Stimulated activated CD4-positive, alpha-beta T cell treated with anti-CD3 and anti-CD28 coated beads, Interleukin-15, amount 100 ng/mL, for 48 hours (primary cell): ENCODE measurements at places on chromosomes 12 and 14.
A peak's percentile ranks its signal among the peaks of the same experiment; 100 is the strongest.

DNA sequence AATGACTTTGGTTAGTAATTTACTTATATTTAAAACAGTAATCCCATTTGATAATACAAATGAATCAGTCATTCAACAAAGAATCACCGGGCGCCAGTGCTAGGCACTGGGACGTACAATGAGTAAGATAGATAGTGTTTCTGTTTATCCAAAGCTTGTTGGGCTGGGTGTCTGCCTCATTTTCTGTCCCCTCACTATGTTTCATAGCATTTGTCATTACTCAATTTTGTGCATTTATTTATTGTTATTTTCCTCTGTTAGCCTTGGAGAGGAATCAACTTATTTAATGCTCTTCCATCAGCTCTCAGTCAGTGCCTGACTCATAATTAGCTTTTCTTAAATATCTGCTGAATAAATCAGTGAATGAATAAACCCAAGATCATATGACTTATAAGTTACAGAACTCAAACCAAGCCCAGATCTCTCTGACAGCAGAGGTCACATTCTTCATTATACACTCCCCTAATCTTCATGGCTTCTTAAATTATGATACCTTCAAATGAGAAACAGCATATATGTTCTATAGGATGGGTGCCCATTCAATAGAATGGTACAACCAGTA, 86.2 kb downstream of the TSPAN8 start:
- DNase-seq: no peak

GRCh38 chr12:108371801-108372344, 32.8 kb upstream of the CMKLR1 start:
- DNase-seq: no peak

DNA sequence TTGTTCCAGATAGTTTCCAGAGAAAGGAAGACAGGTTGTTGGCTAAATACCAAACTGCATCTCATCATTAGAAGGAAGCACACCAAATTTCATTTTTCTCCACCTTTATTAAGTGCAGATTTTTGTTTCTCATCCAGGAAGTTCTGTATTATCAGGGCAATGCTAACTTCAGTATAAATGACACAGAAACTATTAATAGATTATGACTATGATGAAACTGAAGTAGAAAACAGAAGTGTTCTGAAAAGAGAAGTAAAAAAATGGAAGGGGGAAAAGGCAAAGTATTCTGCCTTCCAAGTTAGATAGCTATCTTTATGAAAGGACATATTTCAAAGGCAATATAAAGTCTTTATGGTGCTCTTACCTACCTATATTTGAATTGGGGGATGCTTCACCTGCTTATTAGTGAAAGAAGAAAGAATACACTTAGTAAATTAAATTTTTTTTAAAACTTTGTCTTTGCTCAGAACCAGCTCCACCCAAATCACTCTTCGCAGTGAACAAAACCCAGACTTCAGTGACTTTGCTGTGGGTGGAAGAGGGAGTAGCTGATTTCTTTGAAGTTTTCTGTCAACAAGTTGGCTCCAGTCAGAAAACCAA, 223.9 kb downstream of the PTPRO start:
- no peak for DNase-seq

- no peak for DNase-seq
Measured at GRCh38 chr14:71742485-71742884, 189.7 kb upstream of the RGS6 start.

DNA sequence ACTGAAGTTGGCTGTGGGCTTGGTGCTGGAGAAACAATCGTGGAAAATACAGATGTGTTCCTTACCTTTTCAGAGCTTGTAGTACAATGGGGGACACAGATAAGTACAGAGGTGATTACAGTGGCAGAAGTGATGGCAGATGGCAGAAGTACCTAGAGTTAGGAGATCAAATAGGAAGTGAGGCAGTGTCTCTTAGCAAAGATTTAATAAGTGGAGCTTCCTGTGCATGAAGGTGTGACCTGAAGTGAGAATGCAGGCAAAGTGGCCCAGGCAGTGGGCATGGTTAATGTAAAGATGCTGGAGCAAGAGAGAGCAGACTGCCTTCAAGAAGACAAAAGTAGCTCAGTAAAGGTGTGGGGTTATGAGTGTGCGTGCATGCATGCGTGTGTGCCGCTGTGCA, 16.0 kb downstream of the LRRK2 start:
- DNase-seq: no peak

- DNase-seq: no peak
Measured at GRCh38 chr12:121529184-121529583, 51.6 kb downstream of the KDM2B start.

DNA sequence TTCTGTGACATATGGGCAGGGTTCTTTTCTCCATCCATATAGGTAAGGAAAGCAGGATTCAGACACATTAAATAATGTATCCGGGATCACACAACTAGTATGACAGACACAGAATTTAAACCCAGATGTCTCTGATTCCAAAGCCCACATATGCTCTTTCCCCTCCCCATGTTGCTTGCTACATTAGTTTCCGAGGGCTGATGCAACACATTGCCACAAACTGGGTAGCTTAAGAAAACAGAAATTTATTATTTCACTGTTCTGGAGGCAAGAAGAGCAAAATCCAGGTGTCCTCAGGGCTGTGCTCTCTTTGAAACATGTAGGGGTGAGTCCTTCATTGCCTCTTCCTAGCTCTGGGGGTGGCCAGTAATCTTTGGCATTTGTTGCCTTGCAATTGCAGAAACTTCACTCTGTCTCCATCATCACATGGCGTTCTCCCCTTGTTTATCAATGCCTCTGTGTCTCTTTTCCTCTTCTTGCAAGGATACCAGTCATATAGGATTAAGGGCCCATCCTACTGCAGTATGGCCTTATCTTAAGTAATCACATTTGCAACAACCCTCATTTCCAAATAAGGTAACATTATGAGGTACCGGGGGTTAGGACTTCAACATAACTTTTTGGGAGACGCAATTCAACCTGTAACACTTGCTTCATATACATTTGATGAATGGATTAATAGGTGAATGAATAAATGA, 83.0 kb upstream of the CCND2 start:
- DNase-seq: no peak

DNA sequence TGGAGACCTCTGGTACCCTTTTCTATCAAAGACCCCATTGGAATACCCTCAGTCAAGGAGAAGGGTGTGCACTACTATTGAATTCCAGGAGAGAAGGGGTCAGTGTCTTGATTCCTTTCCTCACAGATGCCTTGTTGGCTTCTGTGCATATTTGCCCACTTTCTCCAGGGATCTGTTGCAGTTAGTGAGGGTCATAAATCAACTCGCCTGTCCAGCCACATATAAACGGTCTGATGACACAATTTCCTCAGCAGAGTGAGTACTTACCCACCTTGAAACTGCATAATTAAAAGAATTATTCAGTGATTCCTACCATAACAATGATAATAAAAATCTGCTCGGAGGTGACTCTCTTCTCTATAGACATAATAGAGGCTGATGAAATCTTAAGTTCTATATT, 13.9 kb upstream of the DCD start:
- DNase-seq: no peak

DNA sequence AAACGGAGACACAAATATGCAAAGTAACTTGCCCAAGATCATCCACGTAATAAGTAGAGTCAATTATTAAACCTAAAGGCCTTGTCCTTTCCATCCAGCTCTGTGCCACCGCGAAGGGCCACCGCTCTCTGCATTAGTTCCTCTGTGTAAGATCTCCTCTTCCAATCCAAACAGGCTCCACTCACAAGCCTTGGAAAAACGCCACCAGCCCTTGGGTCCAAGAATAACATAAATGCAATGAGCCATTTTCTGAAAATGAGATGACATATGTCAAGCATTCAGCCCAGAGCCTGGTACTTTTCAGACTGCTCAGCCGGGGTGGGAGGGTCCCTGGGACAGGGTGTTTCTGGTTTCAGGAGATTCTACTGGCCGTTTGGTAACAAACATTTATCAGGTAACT, 30.0 kb downstream of the DGLUCY start:
- no peak for DNase-seq

GRCh38 chr14:68345738-68346137, 447.1 kb downstream of the ZFP36L1 start:
- no peak for DNase-seq

DNA sequence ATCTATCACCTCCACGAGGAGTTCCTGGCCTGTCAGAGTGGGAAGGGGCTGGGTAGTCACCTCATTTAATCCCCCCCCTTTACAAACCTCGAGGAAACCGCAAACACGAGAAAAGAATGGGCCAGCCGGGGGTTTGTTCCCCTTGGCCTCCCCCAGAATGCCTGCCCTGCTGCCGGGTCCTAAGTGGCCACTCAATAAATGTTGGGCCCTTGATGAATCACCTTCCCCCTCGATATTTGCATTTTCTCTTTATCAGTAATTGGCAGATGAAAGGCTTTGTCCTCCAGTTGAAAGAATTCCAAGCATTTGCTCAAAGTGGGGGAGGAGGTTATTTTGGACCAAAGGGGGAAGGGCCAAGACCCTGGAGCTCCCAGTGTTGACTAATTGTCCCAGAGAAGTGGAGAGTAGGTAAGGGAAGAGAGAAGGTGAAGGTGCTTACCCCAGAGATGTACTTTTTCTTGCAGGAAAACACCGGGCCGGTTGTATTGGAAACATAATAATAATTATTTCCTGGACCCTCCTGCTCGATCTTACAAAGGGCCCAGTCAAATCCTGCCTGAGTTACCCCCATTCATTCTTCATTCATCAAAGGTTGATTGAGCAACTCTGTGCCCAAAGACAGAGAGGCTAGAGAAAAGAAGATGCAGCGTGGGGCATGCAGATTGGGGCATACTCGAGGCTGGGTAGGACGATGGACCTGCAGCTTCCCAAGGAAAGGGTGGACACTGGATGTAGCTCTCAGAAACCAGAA, 1.9 kb upstream of the KDM2B start:
- DNase-seq: no peak

DNA sequence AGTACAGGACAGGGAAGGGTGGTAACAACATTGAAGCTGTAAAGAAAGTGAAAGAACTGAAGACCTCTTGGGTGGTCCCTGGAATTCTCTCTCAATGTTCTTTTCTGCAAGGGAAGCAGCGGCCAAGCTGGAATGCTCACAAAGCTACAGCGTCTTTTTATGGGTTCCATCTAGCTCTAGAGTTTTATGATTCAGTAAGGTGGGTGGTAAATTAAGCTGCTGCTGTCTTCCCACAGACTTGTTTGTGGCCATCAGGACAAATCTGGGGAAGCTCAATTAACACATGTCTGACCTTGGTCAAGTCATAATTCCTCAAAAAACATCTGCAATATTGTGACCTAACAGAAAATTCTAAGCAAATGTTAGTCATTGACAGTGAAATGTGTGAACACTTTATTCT, 139.1 kb downstream of the MED13L start:
- DNase-seq: no peak

- DNase-seq: no peak
Measured at GRCh38 chr12:107374161-107374840, 281.0 kb upstream of the CRY1 start.

DNA sequence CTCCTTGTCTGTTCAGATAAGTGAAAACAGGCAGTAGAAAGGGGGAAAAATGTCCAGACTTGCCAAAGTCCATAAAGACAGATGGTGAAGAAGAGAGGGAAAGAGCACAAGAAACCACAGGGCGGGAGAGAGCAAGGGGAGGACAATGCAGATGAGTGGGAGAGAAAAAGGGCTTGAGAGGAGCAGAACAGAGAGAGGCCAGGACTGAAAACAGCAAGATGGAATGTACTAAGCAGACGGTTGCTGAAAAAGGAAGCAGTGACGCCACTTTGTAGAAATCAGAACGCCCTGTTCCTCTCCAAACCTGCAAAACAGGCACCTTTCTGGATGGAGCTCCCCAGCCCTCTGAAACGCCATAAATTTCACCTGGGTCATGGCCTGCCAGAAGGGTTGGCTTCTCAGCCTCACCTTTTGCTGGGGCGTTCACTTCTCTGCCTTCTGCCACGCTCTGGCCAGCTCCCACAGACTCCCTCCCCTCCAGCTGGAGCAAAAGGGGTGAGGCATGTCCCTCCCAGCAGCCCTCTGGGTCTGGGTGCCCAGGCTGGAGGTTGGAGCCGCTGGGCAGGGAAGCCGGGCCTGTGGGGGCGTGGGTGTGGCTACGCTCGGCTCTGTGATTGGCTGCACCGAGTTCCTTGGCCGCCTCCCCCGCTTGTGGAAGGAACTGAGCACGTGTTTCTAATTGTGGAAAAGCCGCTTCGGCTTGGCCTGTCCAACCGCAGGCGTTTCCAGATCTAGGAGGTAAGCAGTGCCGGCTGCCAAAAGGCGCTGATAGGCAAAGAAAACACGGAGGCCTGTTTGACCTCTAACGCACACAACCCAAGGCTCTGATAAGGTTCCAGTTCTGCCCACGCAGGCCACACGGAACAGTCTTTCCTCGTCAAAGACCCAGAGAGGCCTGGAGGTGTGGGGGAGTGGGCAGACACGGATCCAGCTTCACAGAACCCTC, 29.3 kb downstream of the SLC7A8 start:
- DNase-seq: peak; percentile 4

- no peak for DNase-seq
Measured at GRCh38 chr14:68800390-68800789, 7.5 kb upstream of the ZFP36L1 start.

DNA sequence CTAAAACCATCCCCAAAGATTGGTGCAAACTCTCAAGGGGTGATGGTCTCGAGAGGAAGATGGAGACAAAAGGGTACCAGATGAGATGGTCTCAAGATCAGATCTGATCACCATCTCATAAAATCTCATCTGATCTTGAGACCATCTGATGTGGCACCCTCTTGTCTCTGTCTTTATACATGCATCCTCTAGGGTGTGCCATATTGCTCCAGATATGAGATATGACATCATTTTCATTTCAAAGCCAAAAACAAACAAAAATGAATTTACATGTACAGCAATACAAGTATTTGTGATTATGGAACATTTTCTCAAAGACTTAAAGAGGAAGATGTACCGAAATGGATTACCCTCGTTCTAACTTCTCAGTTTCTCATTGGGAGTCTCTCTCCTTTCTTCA, 787.2 kb downstream of the GALC start:
- DNase-seq: no peak

DNA sequence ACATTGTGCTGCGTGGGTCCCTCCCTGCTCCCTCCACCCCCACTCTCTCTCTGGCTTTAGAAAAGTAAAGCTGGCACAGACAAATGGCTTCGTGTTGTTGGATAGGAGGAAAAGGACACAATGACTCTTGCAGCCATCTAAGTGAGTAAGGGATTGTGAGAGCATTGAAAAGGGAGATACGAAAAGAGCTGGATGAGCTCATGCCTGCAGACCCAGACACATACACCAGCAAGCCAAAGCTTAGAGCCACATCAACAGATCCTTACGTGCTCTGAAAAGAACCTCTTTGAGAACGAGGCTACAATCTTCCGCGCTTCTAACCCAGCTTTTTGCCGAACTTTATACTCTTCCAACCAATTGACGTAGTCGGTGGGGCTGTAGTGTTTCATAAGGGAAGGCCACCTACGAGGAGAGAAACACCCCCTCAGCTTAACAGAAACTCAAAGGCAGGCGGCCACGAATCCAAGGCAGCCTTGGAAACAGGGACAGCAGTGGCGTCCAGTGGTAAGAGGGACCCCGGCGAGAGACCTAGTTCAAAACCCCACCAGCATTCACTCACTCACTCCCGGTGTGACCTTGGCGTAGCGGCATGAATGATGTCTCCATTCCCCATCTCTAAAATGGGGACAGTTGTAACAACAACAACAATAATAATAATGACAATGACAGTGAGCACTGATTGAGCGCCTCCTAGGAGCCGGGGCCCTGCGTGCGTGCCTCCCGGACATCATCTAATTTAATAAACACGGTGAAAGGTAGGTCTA, 1.1 kb downstream of the FBXO21 start:
- DNase-seq: no peak
